ENCODE measurements at places on chromosomes 12 and 14.

DNA sequence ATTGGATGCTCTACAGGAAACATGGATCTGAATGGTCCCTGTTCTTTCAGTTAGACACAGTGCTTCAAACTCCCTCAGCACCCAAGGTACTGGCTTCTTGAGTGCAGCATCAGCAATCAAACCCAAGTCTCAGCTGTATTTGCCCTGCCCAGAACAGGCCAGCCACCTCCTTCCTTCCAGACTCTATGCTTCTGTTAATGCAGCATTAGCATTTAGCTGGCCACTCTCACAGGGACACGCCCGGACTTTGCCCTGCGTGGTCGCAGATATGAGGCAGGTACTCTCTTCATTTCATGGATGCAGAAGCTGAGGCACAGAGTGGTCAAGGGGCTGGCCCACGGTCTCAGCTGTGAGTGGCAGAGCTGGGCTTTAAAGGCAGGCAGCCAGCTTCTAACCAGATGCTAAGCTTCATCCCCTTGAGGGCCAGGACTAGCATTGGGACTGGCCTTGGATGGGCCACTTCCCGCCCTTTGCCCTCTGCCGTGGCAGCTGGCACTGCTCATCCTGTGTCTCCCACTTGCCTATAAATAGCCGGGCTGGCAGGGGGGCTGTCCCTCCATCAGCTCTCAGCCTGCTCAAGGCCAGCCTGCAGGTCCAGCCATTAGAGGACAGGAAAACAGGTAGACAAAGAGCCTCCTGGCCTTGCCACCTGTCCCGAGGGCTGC is 1.5 kb upstream of the SLC25A47 start:
- DNase-seq, result no peak

DNA sequence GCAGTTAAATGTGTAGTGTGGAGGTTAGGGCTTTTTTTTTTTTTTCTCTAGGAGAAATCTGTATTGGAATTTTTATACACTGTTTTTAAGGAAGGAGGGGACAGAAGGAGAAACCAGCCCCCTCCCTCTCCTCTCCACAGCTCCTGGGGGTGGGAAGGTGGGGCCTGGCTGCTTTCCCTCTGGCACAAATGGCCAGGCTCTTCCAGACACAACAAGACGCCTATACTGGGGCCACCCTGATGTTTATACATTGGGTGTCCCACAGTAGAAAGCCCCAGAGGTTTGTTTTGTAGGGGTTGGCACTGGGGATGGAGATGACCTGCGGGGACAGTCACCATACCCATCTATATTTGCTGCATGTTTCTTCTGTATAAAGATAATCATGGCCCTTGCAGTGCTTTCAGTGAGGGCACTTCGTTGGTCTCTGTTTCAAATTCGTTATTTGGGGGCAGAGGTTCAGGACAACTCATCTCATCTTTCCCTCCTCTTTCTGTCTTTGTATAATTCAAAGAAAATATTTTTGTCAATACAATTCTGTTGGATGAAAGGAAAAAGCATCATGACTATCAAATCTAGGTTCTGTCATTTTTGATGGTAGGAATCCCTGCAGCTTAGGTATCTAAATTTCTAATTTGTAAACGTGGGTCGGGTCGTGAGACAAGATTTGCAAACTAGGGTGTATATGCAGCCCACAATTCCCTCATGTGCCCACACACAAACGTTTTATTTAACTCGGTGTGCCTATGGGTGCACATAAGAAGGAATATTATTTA is 2.3 kb upstream of the HOTAIR start:
- no peak for DNase-seq

DNA sequence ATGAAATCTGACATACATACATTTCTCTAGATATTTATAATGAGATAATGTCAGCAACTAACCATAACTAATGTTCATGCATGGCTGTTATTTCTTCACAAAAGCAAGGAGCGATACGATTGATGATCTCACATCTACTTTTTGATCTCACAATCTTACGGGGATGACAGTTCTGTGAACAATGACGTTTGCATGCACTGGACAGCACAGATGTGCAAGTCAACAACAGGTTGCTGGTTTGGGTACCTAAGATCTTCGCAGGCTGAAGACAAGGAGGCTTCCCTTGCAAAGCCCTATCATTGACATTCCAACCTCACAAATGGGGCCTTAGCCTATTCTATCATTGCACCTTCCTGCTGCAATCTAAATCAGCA is 53.6 kb downstream of the C12orf42 start:
- no peak for DNase-seq

DNA sequence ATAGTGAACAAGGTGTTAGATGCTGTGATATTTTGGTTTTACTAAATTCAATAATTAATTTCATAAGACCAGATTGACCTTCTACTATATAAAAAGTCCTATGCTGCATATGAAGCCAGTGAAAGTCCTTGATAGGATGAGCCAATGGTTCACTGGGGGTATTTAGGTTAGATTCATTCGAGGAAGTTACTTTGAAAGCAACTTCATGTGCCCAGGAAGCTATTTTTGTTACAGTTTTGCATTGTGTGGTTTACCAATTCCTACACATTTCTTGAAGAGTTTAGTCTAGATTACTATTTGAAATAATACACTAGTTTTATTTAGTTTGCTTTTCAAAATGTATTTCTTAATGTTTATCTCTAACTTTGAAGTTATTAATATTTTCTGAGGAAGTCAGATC is 58.5 kb upstream of the RMST start:
- DNase-seq, result no peak
